Stimulated activated CD4-positive, alpha-beta T cell treated with anti-CD3 and anti-CD28 coated beads, Interleukin-1b, Interleukin-23, amount 100 ng/mL, for 4 hours (primary cell): ENCODE measurements at places on chromosomes 1 and 21.

DNA sequence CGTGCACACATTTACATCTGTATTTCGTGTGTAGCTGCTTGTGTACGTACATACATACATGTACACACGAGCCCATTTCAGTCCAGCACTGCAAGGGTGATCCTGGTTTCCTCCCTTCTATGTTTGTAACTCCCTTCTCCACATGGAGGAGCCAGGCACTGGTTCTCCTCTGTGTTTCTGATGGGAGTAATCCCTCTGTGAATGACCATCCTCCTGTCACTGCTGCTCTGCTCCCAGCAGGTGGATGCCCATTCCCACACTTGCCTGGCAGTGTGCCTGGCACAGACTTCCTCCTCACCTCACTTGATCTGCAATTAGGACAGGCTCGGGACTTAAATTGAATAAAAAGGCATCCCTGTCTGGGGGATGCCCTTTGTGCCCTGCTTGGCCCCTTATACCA lies 37.1 kb downstream of the TRAPPC10 start:
- no peak for DNase-seq

GRCh38 chr1:200819726-200820125 lies 53.1 kb upstream of the GPR25 start:
- no peak for DNase-seq

GRCh38 chr1:49351768-49352167 lies 575.1 kb upstream of the BEND5 start:
- DNase-seq: no peak

DNA sequence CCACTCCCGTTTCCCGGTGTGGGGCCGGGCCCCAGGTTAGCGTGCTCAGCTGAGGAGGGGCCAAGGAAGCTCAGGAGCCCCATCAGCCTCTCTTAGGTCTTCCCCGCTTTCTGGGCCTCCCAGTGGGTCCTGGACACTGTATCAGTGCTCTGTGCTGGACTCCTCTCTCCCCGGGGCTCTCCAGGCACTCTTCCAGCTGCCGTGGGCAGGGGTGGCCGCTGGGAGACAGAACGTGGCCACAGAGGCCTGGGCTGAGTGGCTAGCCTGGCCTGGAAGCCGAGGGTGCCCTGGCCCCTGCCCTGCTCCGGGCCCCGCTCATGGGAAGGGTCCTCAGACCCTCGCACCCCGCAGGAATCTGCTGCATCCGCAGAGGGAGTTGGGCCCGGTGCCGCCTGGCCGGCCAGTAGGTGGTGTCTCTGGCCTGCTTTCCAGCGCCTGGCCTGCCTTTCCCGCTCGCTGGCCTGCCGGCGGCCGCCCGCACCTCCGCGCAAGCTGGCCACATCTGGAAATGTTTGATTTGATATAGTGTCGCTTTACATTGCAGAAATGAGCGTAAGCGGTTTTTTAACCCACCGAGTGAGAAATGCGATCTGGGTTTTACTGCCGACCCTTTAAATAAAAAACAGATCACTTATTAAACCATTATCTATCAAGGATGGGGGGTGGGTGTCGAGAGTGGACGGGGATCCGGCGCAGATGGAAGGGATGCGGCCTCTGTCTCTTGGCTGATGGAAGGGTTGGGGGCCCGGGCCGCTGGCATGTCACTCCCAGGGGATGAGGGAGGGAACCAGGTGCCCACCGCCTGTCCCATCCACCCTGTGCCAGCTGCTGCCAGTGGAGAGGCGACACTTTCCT lies 74.4 kb upstream of the TTC34 start:
- DNase-seq: no peak

DNA sequence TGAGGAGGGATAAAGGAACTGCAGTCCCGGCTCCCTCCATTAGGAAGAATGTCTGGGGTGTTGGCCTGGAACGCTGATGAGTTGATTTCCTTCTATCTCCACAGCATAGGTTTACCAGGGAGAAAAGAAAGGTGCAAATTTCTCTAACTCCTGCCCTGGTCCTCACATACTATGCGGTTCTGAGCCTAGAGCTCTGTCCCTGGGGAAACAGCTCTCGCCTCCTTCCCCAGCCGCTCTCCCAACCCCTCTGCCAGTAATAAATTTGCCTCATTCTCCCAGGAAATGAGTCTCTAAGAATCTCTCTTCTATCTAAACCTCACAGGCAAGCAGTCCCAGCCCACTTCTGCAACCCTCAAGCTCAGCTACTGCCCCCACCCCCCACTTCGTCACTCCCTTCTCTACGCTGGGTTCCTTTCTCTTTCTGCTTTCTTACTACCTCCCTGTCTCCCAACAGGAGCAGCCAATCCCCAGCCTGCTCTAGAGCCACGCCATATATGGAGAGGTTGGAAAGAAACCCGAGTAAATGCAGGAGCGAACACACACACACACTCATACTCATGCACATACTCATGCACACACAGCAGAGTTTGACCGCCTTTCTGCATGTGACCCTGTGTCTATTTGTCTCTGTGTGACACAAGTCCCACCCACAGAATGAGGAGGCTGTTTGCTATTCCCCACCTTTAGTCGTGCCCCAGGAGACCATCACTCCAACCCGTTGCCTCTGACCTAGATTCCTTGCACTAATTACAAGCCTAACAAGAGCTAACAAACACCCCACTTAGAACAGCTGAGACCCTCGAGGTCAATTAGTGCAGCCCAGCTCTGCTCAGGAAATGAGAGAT lies 13.4 kb downstream of the PLEKHO1 start:
- DNase-seq: no peak

- DNase-seq: no peak
Measured at GRCh38 chr1:230173187-230173975, 106.3 kb downstream of the GALNT2 start.
